GM20000 (cell line): ENCODE measurements at places on chromosomes 1 and 21.
A peak's percentile ranks its signal among the peaks of the same experiment; 100 is the strongest.

DNA sequence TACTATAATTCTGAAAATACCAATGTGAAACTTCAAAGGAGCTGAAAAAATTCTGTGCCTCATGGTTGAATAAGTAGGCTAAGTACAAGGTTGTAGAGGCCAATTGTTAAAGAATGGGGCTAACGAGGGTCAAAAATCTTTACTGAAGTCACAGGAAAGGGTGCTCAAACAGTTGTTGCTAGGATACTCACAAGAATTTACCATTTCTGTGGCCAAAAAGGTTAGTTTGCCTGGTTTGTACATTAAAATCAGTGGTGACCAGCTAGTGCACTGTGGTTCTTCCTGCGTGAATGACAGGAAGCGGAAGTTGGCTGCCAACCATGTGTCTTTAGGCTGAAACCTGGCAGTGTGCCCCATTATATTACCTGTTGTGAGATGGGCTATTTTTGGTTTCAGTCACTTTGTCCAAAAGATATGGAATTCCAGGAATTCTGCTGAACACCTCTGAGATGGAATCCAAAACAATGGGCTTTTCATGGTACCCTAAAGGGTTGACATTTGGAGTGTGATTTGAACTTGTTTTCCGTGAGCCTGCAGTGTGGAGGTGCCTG lies 13.5 kb downstream of the MAP3K21 start:
- no peak for DNase-seq

GRCh38 chr1:229466887-229467286 lies 33.0 kb upstream of the ACTA1 start:
- no peak for DNase-seq

- DNase-seq, result no peak
These were observed 26.4 kb upstream of the KCNAB2 start for GRCh38 chr1:6019166-6019845.

- DNase-seq, result peak; percentile 32
These were observed 26.6 kb downstream of the ATF6 start for GRCh38 chr1:161792740-161793139.
